ENCODE measurements at places on chromosomes 12 and 14. TPM values are rescaled to one million over a fixed set of nuclear protein-coding genes. Genes with fewer than 3 reads are reported as not detected.

GRCh38 chr12:67047634-67048033 lies 221.5 kb upstream of the CAND1 start:
- DNase-seq = no peak

GRCh38 chr14:22814941-22815713 lies at the start of gene SLC7A7:
Gene SLC7A7 (minus strand): TSS chr14:22815435. CDS start chr14:22813398, 2,037 bp downstream.
- peak; percentile 70 for DNase-seq

- DNase-seq = no peak
Observed at GRCh38 chr14:21680072-21680471, 6.5 kb upstream of the OR4E1 start.

The ZFYVE26 gene
- total RNA-seq = 28.6 TPM

DNA sequence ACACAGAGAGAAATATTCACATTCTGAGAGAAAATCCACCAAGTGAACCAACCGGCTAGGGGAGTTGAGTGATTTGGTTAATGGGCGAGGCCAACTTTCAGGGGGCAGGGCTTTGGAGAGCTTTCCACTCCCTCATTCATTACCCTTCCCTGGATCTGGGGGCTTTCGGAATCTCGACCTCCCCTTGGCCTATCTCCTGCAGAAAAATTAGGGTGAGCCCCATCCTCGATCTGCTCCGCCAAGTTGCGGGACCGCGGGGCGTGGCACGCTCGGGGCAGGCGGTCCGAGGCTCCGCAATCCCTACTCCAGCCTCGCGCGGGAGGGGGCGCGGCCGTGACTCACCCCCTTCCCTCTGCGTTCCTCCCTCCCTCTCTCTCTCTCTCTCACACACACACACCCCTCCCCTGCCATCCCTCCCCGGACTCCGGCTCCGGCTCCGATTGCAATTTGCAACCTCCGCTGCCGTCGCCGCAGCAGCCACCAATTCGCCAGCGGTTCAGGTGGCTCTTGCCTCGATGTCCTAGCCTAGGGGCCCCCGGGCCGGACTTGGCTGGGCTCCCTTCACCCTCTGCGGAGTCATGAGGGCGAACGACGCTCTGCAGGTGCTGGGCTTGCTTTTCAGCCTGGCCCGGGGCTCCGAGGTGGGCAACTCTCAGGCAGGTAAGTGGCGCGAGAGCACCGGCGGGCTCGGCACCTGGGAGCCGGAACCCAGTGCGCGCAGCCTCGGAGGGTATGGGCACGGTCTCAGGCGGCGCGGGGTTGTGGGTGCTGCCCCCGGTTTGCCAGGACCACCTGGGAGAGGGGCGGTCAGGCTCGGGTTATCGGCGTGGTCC lies at the start of gene ERBB3:
TSS of gene ERBB3 (plus strand) at position 443 of the 833 bp plus-strand sequence. CDS start at position 579, 136 bp downstream.
- DNase-seq = peak; percentile 96

- no peak for DNase-seq
Observed at GRCh38 chr14:95143808-95144620, 13.3 kb downstream of the DICER1 start.

The SGPP1 gene
- total RNA-seq = 20.3 TPM

GRCh38 chr12:123767613-123768012 lies 5.5 kb downstream of the DNAH10 start:
- DNase-seq = no peak

The TAS2R8 gene
- not detected for total RNA-seq

The NPFF gene
- not detected for total RNA-seq

GRCh38 chr12:7748852-7749251 lies 1.7 kb upstream of the CLEC4C start:
- no peak for DNase-seq

DNA sequence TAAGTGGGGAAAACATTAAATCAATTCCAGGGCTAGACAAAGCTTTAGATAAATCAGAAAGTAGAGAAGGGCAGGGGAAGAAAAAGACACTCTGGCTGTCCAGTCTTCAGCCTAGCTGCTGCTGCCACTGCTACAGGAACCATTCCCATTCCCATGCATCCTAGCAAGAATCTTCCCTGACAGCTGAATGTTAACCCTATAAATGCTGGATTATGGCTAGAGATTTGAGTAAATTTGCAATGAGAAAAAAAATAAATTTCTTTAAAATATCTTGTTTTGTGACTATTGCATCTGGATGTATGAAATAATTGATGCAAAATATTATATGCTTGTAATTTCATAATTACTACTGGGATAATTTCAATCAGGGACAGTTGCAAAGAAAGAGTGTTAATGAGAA lies 15.0 kb upstream of the CDKN3 start:
- no peak for DNase-seq

The CMA1 gene
- total RNA-seq = not detected

All from endodermal cell (in vitro differentiated cells).